ENCODE measurements at places on chromosomes 7 and 10. TPM values are rescaled to one million over a fixed set of nuclear protein-coding genes. Genes with fewer than 3 reads are reported as not detected.

DNA sequence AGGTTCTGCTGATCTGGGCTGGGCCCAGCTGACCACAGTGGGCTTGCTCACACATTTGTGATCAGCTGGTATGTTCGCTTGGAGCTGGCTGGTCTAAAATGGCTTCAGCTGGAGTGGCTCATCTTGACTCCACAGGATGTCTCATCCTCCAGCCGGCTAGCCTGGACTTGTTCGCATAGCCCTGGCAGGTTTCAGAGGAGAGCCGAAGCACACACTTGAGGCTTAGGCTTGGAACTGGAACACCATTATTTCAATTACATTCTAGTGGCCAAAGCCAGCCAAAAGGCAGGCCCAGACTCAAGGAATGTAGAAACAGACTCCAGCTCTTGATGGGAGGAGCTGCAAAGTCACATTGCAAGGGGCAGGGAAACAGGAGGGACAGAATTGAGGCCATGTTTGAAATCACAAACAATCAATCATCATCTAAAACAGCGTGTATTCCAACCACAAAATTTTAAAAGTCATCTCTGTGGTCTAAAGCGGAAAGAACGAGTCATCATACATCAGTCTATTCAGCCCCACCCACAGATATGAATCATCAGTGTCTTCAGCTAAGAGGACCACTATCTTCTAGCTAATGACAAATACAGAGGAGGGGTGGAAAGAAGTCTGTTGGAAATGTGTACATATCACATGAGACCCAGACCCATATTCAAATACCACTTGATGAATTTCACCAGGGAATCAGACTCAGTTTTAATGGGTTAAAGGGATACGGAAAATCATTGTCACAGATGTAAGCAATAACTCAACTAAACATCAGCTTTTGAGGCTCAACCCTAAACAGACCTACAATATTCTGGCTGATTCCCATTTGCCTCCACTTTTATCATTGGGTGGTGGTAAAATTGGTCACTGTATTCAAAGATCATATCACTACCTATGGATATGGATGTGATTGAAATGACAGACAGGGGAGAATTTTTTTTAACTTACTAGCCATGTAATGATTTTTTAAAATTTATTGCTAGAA lies 139.0 kb upstream of the MKLN1 start:
- peaks cover 15% of the 10 kb centered on the region for H3K4me1 ChIP-seq
- H3K4me3 ChIP-seq: no peak overlapping the region
- H3K27me3 ChIP-seq: no peaks in the 10 kb centered on the region
- H3K27ac ChIP-seq: no peak overlapping the region

Gene TRIM73
- 1.3 TPM for polyA plus RNA-seq

- peaks cover 24% of the 10 kb centered on the region for H3K36me3 ChIP-seq
- peak overlapping the region; percentile 86 for H3K27ac ChIP-seq
- H3K27me3 ChIP-seq: no peaks in the 10 kb centered on the region
- peak overlapping the region; percentile 57 for H3K4me3 ChIP-seq
Observed at GRCh38 chr7:4725014-4725849, 43.1 kb downstream of the FOXK1 start.

GRCh38 chr10:85673270-85673669 lies 693.3 kb downstream of the GRID1 start:
- H3K4me1 ChIP-seq: no peaks in the 10 kb centered on the region
- no peak for DNase-seq
- no peaks in the 10 kb centered on the region for H3K27me3 ChIP-seq
- no peaks in the 10 kb centered on the region for H3K36me3 ChIP-seq

DNA sequence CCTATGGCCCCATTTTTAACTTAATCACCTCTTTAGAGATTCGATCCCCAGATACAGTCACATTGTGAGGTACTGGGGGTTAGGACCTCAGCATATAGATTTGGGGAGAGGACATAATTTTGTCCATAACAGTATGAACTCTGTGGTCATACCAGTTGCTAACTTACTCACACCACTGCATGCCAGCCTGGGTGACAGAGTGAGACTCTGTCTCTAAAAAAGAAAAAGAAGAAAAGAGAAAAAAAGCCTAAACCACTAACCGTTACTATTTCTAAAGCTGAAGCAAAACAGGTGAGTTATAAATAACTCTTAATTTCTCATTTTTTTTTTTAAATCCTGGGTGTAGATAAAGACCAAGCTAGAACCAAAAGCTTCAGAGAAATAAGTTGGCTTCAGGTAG lies 155.1 kb upstream of the AUTS2 start:
- no peaks in the 10 kb centered on the region for H3K27me3 ChIP-seq
- no peak overlapping the region for H3K27ac ChIP-seq
- no peak for DNase-seq
- no peaks in the 10 kb centered on the region for H3K4me1 ChIP-seq
- no peaks in the 10 kb centered on the region for H3K36me3 ChIP-seq

DNA sequence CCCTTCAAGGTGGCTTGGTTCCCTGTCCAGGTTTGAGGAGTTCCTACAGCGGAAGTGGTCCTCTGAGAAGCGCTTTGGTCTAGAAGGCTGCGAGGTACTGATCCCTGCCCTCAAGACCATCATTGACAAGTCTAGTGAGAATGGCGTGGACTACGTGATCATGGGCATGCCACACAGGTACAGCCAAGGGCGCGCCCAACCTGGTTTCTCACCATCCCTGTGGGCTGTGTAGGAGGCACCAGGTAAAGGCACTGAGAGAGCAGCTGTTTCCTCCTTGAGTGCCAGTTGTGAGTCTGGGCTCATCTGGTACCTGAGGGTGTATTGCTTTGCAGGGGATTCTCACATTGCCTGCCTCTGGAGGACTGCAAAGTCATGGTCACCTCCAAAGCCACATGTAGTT lies 68.0 kb downstream of the OGDH start:
- no peak for DNase-seq
- no peaks in the 10 kb centered on the region for H3K27me3 ChIP-seq
- H3K36me3 ChIP-seq: peaks cover 54% of the 10 kb centered on the region

Measured in naive thymus-derived CD4-positive, alpha-beta T cell (primary cell).